ENCODE measurements at places on chromosomes 5 and 9.

GRCh38 chr5:181047921-181048320 lies 7.9 kb downstream of the BTNL9 start:
- no peak for DNase-seq

GRCh38 chr9:127550282-127550681 lies 61.8 kb upstream of the STXBP1 start:
- no peak for DNase-seq

DNA sequence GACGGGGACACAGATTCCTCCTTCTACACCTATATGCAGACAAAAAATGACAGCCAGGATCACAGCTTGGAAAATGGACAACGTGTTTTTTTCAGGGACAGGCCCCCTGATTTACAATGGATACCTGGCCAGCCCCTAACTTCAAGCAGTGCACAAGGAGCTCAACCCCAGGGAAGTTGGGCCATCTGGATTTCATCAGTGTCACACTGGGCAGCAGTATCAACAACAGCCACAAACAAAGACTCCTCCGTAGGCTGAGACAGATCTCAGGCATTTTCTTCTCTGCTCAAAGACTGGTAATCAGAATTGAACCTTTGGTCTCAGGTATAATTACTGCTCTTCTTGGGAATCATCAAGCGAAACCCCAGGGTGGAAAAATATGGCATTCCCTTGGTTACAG lies 374.0 kb downstream of the ZNF608 start:
- DNase-seq: no peak

DNA sequence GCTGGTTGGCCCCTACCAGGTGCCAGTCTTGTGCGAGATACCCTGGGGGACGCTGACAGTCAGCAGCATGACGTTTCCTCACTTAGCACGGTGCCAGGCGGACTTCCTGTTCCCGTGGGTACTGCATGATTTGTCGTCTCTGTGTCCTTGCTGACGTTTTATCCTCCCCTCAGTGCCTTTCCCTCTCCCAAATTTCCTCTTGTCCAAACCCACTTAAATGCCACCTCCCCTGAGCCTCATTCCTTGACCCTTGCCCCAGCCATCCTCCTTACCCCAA lies 60.6 kb upstream of the SAP30L start:
- no peak for DNase-seq

DNA sequence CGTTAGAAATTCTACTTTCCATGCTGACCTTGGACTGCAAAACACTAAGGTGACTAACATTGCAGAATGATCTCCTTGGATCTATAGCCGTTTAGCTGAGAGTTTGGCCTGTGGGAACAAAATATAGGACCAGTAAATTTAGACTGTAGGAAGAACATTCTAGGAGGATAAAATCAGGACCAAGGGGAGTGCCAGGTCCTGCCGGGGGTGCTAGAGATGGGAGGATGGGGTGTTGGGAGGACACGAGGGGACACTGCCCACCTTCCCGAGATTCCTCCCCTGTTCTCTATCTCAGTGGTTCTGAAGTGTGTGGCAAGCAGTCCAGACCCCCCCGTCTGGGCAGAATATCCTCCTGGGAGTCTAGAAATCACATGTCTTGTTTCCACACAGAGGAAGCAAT lies 445.2 kb downstream of the ZSWIM6 start:
- no peak for DNase-seq

DNA sequence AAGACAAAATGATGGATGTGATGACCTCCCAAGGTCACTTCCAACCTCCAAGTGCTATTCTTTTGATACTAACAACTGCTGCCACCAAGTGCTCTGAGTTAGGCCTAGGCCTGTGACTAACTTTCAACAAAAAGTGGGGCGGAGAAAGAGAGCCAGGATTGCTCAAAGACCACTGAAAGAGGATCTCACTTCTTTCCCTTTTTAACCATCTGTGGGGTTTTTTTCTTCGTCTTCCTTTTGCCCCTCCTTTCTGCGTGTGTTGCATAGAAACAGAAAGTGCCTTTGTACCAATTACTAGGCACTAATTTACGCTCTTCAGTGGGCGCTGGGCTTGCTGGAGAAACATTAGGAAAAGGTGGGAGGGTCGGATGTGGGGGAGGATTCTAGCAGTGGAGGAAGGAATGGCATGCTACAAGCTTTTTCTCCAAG lies 8.0 kb downstream of the KLF9 start:
- DNase-seq: peak; percentile 53

GRCh38 chr9:123487944-123488548 lies 132.0 kb downstream of the CRB2 start:
- no peak for DNase-seq

- no peak for DNase-seq
These were observed 26.7 kb upstream of the PSD2 start for GRCh38 chr5:139768807-139769465.

- DNase-seq: peak; percentile 17
These were observed 564 bp downstream of the SLC25A25 start for GRCh38 chr9:128068386-128069205.

- no peak for DNase-seq
These were observed 58.6 kb downstream of the ADAMTS12 start for GRCh38 chr5:33833237-33833575.

DNA sequence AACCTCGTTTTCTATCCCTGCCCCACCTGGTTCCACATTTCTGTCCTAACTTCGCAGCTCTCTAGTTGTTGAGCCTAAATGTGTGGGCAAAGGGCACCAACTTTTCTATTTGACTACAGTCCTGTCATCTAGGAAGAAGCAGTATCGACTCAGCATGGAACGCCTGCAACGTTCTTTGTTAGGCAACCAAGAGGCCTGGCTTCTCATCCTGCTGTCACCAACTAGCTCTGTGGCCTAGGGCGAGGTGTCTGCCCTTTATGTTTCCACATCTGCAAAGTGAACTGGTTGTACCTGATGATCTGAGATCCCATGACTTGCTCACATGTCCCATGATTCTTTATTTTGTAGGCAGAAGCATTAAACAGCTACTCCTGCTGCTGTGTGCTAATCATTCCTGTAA lies 248.9 kb downstream of the ADAMTSL1 start:
- no peak for DNase-seq

DNA sequence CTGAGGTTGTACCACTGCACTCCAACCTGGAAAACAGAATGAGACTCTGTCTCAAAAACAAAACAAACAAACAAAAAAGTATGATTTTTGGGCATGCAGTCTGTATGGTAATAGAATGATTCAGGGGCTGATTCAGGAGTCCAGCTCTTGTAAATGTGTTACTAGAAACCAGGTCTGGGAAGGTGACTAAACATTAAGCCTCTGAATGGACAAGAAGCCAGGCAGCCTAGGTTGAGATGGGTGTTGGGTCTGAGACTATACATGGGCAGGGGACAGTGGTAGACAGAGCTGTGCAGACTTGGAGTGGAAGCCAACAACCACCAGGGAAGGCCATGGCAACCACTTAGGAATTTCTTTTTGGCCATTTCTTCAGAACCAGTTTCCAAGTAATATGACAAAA lies 64.9 kb upstream of the TLE1 start:
- no peak for DNase-seq

GRCh38 chr9:38280251-38280800 lies 112.2 kb upstream of the ALDH1B1 start:
- no peak for DNase-seq

GRCh38 chr9:32526041-32526706 lies at the start of gene RIGI:
Gene RIGI, minus strand, starts transcription at chr9:32526196. Its CDS starts 30 bp downstream, at chr9:32526166.
- peak; percentile 83 for DNase-seq

DNA sequence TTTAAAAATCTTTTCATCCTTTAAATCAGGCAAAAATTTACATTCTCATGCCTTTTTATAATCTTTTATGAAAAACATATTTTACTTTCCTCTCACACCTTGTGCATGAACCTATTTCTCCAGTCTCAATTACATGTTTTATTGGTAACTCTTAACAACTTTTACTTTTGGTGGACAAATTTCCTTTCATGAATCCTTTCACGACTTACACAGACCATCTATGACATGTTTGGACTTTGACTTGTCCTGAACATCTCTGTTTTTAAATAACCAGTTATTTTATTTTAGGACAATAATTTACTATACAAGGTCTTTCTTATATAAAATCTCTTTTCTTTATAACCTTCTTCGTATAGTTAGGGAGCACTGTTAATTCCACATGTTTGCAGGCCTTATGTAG lies 26.5 kb upstream of the MTMR12 start:
- DNase-seq: peak; percentile 41

DNA sequence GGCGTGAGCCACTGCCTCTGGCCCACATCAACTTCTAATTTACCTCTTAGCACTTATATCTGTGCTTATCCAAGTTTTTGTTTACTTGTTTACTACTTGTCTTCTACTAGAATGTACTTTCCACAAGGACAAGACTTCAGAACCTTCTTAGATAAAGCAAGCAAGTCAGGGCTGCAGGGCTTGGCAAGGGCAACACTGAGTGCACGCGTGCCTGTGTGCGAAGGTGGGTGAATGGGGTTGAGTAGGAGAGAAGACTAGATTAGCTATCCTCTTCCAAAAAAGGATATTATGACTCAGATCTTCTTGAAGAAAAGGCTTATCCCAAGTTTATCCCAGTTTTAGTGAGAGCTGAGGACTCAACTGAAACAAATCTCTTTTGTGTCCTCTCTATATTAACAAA lies 19.3 kb downstream of the AK3 start:
- no peak for DNase-seq

DNA sequence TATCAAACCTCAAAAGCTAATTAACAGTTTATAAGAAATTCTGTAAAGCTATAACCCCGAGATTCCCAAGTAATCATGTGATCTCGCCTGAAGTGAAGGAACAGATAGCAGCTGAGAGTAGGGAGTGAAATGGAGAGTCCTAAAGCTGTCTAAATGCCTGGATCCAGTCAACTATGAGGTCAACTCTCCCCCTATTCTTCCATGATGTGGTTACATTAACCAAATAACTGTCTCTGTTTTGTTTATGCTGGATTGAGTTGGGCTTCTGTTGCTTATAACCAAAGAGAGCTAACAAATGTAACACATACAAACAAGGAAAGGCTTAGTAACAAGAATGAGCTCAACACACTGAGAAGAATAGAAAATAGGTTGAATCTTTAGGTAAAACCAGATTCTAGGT lies 41.6 kb downstream of the GKAP1 start:
- DNase-seq: no peak

GRCh38 chr9:85038061-85038460 lies 368.5 kb downstream of the NTRK2 start:
- DNase-seq: no peak

DNA sequence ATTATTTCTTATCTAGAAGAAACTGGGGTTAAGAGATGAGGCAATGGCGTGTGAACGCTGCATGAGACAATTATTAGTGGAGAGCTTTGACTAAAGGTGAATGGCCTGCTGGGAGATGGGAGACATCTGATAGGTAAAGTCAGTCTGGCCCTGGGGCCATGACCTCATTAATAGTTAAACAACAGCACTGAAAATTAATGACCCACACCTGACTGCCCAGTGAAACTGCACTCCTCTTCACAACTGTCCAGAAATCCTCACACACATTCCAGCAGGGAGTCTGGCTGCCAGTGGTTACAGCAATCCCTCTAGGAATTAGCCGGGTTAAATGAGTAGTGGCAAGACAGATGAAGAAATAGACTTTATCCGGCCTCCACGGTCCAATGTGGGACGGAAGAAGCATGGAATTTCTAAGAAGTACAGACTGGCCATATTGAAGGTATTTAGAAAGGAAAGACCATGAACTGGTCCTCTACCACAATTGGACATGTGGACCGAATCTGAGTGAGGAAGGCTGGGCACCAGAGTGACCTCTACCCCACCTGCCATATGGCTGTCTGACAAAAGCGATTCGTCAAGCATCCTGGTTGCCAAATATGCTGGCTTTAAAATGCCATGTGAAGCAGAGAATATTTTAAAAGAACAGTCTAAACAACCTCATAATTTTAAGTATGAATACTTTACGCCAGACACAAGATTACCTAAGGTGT lies 138.4 kb downstream of the EFNA5 start:
- DNase-seq: no peak

DNA sequence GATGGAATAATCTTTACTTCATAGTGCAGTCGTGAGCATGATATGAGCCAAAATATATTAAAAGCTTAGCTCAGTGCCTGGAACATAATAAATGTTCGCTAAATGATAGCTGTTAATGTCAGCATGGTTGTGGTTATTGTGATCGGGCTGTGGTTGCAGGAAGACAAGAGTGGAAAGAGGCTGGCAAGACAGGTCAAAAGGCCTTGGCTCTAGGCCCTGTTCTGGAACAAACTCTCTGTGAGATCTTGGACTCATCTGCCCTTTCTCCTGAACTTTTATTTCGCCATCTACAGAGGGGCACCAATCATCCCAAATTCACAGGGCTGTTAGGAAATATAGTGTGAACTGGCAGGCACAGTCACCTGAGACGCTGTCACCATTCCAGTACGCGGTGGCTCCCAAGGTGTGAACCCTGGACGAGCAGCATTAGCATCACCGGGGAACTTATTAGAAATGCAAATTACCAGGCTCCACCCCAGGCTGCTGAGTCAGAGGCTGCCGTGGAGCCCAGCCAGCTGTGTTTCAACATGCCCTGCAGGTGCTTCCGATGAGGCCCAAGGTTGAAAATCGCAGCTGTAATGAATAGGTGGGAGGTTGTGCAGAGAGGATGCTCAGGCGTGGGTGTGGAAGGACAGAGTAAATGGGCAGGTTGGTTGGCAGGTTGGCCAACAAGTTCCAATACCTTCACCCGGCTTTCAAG lies 50.2 kb upstream of the SAP30L start:
- DNase-seq: no peak

DNA sequence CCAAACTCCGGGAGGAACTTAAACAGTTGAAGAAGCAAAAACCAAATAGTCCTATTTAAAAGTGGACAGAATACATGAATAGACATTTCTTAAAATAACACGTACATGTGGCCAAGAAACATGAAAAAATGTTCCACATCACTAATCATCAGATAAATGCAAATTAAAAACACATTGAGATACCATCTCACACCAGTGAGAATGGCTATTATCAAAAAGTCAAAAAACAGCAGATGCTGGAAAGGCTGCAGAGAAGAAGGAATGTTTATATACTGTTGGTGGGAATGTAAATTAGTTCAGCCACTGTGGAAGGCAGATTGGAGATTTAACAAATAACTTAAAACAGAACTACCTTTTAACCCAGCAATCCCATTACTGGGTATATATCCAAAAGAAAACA lies 283.0 kb upstream of the IZUMO3 start:
- no peak for DNase-seq

DNA sequence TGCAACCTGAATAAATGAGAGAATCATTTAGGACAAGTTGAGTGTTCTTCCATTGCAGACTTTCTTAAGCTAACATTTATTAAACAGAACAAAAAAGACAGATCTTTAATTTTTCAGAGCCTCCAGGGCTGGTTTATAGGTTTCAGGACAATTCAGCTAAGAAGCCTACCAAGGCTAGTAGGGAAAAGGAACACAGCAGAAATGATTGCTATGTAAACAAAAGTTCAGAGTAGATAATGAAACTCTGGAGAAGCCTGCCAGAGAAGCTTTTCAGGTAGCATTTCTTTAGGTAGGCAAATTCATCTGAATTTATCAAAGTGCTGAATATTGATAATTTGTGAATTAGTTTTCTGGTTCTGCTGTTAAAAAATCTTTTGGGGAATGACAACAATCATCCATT lies 264.2 kb downstream of the DEPDC1B start:
- no peak for DNase-seq

GRCh38 chr5:13278148-13278547 lies 666.3 kb downstream of the DNAH5 start:
- peak; percentile 10 for DNase-seq

DNA sequence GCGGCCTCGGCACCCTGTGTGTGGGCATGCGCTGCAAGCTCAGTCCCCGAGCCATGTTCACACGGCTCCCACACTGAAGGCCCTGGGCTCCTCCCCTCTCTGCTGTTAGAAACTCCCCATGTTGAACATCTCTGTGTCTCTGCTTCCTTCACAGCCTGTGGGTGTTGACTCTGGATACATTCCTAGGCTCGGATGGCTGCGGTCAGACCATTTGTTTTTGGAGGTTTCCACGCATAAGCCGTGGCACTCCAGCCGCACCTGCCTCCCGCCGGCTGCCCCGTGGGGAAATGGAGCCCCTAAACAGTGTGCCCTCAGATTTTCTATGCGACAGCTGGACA lies 31.2 kb upstream of the LRRC14B start:
- DNase-seq: no peak
